Activated CD4-positive, CD25-positive, alpha-beta regulatory T cell (primary cell): ENCODE measurements at places on chromosomes 6 and 20.

DNA sequence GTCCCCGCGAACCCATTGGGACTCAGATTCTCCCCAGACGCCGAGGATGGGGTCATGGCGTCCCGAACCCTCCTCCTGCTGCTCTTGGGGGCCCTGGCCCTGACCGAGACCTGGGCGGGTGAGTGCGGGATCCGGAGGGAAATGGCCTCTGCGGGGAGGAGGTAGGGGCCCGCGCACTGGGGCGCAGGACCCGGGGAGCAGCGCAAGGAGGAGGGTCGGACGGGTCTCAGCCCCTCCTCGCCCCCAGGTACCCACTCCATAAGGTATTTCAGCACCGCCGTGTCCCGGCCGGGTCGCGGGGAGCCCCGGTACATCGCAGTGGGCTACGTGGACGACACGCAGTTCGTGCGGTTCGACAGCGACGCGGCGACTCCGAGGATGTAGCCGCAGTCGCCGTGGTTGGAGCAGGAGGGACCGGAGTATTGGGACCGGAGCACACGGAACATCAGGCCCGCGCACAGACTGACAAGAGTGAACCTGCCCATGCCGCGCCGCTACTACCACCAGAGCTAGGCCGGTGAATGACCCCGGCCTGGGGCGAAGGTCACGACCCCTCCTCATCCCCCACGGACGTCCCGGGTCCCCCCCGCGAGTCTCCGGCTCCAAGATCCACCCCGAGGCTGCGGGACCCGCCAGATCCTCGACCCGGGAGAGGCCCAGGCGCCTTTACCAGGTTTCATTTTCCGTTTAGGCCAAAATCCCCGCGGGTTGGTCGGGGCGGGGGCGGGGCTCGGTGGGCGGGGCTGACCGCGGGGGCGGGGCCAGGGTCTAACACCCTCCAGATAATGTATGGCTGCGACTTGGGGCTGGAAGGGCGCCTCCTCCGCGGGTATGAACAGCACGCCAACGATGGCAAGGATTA is 15.7 kb upstream of the HLA-A start:
- peak; percentile 88 for DNase-seq

DNA sequence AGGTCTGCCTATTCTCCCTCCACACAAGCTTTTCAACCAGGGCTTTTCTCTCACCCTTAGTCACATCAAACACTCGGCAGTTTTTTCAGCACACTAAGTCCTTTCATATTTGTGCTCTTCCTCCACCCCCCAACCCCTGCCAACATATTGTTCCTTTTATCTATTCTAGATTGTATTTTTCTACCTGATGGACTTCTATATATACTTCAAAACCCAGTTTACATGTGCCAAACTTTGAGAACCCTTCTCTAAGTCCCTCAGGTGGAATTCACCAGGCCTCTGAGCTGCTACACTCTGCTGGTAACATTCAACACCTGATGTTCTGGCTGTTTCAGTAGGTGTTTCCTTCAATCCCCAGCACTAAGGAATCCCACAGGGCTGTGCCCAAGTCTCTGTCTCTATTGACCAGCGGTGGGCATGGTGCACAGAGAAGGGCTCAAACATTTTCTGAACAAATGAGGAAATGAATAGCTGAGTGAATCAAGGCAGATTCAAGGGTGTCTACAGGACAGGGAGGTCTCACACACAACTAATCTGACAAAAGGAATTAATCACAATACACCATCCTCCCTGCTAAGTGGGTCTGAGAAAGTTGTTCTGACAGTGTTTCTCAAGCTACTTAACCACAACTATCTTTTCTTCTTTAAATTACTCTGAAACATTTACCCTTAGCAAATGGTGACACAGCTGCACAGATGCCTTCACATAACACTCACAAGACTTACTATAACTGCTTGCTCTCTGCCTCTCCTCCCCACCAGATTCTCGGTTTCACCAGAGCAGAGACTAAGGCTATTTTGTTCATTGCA is 166.5 kb downstream of the TSHZ2 start:
- DNase-seq, result no peak

GRCh38 chr6:14660806-14661579 is 543.4 kb downstream of the CD83 start:
- DNase-seq, result no peak

DNA sequence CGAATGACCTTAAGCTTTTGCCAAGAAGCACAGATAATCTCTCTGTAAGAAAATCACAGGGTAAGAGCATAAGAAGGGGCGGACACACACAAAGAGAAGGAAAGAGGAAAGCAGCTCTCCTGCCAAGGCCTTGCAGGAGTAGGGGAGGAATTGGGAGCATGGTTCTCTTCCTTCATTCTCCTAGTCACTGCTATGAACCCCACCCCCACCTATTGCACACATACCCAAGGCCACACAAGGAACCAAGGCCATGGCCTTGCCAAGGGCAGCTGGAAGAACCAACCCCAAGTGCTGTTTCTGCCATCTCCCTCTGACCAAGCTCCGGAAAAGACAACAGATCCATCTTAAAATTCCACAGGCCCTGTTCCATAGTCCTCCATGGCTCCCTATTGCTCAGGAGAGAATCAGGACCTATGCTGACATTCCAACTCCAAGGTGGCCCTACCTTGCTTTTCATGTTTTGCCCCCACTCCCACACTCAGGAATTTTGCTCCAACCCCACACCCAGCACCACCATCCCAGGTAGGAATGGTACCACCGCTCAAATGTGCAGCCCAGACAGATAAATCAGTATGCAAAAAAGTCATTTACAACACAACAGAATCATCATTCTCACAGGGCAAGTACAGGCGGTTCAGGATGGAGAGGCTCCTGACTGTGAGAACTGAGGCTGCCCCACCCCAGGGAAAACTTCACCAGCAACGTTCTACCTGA is 31.3 kb downstream of the TRAM2 start:
- DNase-seq, result no peak

GRCh38 chr6:131924881-131925474 is 26.2 kb downstream of the CCN2 start:
- DNase-seq, result no peak

- DNase-seq, result no peak
Observed at GRCh38 chr20:1415667-1416468, 23.0 kb upstream of the FKBP1A start.

DNA sequence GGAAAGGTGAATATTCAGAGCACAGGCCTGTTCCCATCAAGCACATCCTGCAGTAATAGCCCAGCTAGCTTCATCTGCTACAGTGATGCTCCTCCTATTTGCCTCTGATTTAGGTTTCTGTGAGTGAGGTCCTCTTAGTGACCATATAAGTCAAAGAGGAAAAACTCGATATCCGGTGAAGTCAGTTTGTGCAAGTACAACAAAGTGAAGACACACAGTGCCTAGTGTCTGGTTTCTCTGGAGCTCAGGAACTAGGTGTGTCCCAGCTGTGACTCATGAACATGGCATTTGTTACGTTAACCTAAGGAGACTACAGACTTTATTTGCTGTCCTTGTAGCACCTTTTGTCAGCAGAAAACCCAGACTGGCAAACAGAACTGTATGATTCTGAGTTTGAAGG is 33.9 kb downstream of the EDN1 start:
- no peak for DNase-seq

- no peak for DNase-seq
Observed at GRCh38 chr20:57223648-57224489, 42.6 kb downstream of the BMP7 start.

DNA sequence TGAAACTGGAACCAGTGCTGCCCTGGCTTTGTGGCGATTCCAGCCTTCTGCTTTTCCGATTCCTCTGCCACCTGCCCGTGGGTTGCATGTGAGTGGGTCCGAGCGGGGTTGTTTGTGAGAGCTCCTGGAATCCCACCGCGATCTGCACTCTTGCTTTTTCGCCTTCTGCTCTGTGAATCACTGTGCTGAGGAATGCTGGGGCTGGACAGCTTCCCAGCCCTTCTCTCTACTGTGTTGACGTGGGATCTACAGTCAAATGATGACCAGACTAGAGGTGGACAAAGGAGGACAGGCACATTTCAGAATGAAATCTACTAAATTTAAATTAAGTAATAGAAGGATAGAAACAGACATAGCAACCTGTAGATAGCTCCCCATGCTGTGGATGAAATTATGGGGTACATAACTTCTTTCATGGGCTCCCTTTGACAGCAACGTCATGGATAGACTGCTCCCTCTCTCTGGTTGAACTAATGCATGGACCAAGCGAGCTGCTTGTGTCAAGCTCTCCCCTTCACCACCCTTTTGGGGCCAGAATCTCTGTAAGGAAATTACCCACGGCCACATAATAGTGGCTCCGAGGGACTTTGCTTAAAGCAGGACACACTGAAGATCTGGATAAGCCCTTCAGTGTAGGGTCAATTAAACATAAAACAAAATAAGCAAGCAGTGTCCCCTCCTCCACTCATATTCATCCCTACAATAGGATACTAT is 2.0 kb downstream of the FNDC1 start:
- DNase-seq, result no peak

GRCh38 chr6:161128680-161129196 is 137.2 kb downstream of the MAP3K4 start:
- DNase-seq, result no peak

- no peak for DNase-seq
Observed at GRCh38 chr6:1110164-1110563, 201.7 kb upstream of the FOXQ1 start.

DNA sequence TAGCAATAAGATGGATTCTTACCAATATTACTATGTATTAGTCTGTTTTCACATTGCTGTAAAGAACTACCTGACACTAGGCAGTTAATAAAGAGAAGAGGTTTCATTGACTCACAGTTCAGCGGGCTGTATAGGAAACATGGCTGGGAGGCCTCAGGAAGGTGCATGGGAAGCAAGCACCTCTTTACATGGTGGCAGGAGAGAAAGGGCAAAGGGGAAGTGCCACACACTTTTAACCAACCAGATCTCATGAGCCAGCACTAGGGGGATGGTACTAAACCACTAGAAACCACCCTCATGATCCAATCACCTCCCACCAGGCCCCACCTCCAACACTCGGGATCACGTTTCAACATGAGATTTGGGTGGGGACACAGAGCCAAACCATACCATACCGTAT is 40.7 kb upstream of the CCDC167 start:
- DNase-seq, result no peak
